ENCODE measurements at places on chromosomes 4 and X. TPM values are rescaled to one million over a fixed set of nuclear protein-coding genes. Genes with fewer than 3 reads are reported as not detected.
A peak's percentile ranks its signal among the peaks of the same experiment; 100 is the strongest.

CENPU gene
- 49.2 TPM for polyA plus RNA-seq

ETFDH gene
- polyA plus RNA-seq, result 31.9 TPM

TGIF2LX gene
- not detected for polyA plus RNA-seq

SLC38A5 gene
- polyA plus RNA-seq, result 5.8 TPM

ATP10D gene
- 48.7 TPM for polyA plus RNA-seq

SMIM10L2A gene
- 10.1 TPM for polyA plus RNA-seq

ABLIM2 gene
- polyA plus RNA-seq, result 8.1 TPM

FSTL5 gene
- 1.1 TPM for polyA plus RNA-seq

SPOCK3 gene
- 15.4 TPM for polyA plus RNA-seq

DNA sequence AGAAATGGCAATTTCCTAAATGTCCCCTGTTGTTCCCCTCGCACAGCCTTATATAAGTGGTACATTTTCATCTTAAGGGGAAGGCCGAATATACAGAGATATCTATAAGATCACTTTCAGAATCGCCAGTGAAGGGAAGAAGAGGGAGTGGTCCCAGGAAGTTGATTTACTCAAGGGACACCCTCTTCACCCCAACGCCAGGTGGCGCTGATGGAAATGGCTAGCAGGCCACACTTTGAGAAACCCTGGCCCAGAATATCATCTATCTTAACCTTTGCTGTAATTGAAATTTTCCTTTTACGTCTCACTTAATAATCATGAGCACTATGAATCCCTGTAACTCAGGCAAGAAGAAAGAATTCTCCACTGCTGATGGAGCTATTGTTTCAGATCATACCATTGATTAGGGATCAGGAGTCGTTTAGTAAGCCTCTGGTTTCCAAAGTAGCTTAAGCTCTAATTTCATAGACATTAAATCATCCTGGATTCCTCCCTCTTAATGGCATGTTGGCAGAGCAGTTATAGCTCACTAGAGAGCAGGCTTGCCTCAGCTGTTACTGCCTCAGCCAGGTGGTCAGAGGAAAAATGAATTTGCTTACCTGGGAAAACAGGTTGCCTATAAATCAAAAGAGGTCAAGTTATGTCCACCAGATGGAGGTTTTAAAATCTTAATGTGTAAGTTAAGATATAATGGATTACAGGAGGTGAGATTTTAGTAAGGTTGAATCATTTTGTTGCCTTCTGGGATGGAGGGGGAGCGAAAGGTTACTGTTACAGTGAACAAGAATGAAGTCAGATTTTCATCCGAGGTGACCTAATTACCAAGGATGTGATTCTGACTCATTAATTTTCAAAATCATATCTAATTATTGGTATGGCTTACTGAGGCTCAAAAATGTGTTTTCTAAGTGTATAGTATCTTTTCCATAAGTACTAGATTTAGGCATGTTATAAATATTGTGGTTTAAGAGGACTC is 941.2 kb upstream of the TENM3 start:
- no peak for DNase-seq

GRCh38 chr4:99219479-99219878 is 433 bp upstream of the ADH6 start:
- no peak for DNase-seq

GRCh38 chr4:88738180-88738579 is 40.6 kb upstream of the NAP1L5 start:
- DNase-seq, result no peak

DNA sequence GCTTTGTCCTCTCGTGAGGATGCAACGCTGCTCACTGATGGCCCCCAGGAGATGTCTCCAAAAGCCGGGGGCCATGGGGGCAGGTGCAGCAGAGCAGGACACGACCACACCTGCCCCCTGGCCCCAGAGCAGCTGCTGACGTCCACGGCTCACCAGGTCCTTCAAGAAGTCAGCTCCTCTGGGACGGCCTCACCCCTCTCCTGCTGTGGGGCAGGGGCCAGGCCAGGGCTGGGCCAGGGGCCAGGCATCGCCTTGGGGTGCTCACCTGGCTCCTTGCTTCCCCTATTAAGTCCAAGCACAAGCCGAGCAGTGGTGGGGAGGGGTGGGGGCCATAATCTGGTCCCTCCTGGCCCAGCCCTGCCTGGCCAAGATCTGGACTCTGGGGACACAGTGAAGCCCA is 28.6 kb upstream of the MXD4 start:
- no peak for DNase-seq

DNA sequence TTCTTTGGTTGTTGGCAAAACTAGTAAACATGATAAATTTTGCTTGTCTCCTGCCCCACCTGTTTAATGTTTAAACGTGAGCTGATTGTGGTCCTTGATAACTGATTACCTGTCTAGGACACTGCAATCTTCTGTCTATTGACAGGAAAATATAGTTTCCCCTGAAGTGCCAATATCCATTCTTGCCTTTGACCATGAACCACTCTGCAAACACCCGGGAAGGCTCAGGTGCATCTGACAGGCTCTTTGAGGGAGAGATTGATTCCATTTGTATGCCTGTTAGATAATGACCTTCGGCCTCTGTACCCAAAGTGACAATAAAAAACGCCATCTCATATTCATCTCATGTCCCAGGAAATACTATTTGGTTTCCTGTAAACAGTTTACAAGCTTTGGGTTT is 453.0 kb downstream of the CENPC start:
- no peak for DNase-seq

- DNase-seq, result no peak
Observed at GRCh38 chr4:126758493-126758892, 874.3 kb upstream of the INTU start.

- no peak for DNase-seq
Observed at GRCh38 chr4:129246145-129246544, 150.2 kb downstream of the C4orf33 start.

DNA sequence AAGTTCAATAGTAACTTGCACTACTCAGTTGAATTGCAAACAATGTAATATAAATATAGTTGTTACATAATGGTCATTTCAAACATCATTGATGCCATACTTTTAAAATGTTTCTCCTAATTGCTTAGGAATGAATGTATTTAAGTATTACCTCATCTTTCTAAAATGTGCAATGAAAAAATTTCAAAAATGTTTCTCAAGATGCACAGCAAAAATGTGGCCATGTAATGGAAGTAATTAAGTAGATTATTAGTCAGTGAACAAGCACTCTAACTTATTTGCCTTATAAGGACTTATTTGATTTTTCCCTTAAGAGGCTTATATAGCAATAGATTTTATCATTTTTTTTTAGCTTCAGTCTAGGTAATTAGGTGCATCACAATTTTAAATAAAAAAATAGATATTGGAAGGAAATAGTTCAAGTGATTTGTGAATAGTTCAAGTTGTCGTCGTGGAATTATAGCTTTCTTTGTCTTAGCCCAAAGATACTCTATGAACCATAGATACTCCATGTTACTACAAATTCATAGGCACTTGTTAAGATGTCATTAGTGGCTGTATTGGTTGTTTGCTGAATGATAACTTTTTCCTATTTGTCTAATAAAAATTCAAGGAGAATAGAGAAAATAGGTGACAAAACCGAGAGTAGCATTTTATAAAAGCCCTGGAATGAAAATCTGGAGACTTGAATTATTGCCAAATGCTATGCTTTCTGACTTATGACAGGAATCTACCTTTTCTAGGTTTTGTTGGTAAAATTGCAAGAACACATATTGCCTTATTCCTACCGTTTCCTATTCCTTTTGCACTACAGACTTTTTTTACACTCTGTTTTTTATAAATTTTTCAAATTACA is 118.5 kb downstream of the TLL1 start:
- DNase-seq, result no peak

DNA sequence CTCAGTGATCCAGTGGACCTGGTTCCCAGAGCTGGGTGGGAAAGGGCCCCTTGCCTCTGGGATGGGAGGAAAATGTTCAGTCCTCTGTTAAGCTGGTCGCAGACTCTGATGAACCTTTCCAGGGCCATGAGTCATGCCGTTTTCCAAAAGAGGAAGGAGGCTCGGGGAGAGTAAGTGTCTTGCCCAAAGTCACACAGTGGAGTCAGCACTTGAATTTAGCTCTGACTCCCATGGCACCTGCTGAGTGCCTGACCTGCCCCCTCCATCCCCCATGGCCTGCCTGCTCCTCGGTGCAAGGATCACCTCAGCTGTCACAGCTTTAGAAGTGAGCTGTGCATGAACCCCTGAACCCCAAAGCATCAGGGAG is 14.0 kb upstream of the KIAA0232 start:
- DNase-seq, result no peak

DNA sequence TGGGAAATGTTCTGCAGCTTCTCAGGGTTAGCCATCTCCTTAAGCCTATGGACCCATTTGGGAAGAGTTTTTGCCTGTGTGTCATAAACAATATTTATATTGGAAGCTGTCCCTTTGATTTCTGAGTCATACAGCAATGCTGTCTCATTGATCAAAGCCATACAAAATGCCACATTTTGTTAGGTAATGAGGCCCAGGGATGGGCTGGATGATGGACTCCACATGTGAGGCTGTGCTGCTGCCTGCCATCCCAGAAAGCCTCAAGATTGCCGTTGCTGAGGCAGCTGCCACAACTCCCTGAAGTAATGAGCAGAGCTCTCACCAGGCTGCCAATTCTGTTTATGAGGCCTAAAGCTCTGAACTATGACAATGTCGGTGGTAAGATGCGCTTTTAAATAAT is 12.2 kb upstream of the GJB1 start:
- DNase-seq, result no peak

- DNase-seq, result peak; percentile 65
Observed at GRCh38 chr4:137609718-137610430, 77.6 kb upstream of the PCDH18 start.

DNA sequence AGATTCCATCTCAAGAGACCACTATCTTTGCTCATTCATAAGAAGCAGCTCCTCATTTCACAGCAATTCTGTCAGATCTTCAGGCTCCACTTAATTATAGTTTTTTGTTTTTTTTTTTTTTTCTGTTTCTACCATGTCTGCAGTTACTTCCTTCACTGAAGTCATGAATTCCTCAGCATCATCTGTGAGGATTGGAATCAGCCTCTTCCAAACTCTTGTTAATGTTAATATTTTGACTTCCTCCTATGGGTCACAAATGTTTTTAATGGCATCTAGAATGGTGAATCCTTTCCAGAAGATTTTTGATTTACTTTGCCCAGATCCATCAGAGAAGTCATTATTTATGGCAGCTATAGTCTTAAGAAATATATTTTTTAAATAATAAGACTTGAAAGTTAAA is 53.1 kb downstream of the BMP2K start:
- DNase-seq, result no peak

DNA sequence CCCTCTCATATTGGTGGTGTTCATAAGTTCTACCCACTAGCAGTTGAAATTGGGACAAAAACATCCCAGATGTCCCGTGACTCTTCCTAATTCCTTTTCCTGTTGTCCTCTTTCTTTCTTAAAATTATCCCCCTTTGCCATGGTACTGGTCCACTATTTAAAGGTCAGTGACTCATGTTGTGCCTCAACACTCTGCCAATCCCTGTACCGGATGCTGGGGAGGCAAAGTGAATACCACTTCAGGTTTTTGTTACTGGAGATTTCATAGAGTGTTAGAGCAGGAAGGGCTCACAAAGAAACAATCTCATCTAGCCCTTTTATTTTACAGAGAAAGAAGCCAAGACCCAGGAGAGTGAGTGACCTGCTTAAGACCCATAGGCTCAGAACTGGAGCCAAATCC is 24.6 kb downstream of the SEPTIN11 start:
- DNase-seq, result no peak

DNA sequence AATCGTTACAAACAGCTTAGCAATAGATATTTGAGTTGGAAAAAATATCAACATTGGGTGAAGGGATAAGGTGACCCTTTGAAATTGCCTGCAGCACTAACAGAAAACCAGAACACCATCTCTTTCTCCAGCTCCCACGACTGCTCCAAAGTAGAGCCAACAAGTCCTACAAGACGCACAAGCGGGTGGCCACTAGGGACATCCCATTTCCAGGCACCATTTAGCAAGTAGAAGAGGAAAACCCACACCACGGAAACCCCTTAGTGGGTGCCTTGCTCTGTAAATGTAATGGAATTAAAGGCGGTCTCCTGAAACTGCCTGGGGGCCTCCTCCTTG is 1.9 kb downstream of the ARHGAP6 start:
- DNase-seq, result no peak
